Activated T-cell treated with anti-CD3 and anti-CD28 coated beads, Interleukin-2, amount 50 U/mL, for 48 hours (primary cell): ENCODE measurements at places on chromosomes 16 and 17.

GRCh38 chr17:4998732-4999429, 1.1 kb downstream of the KIF1C start:
- DNase-seq: no peak

GRCh38 chr17:78337244-78338109, 22.4 kb downstream of the SOCS3 start:
- no peak for DNase-seq

DNA sequence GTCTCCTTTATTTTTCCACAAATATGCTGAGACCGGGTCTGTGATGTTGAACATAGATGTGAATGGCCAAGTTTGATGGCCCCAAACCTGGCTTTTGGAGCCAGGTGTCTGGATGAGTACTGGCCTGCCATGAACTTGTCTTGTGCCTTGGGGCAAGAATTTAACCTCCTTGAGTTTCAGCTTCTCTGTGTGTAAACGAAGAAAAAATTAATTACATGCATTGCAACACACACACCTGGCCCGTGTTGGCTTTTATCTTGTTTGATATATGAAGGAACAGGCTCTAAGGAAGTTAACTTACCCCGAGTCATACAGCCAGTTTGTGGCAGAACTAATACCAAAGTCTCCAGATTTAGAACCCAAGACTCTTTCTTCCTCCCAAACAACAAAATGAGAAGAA, 13.1 kb downstream of the FBXO39 start:
- no peak for DNase-seq

DNA sequence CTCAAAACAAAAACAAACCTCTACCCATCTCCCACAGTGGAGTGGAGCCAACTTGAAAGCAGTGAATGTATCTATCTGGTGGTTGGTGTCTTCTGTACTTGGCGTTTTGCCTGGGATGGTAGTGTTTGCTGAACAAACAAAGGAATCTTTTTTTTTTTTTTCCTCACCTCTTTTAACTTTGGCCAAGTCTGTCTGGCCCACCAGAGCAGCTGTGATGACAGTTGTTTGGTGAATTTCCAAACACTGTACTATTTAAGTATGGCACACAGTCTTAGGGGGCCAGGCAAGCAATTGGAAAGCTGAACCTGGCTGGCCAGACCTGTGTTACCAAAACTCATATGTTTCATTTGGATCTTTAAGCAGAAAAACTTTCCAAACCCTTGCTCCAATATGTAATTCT, 101.8 kb upstream of the CDH13 start:
- no peak for DNase-seq

- DNase-seq: no peak
Observed at GRCh38 chr16:50083996-50084395, 18.2 kb downstream of the HEATR3 start.

DNA sequence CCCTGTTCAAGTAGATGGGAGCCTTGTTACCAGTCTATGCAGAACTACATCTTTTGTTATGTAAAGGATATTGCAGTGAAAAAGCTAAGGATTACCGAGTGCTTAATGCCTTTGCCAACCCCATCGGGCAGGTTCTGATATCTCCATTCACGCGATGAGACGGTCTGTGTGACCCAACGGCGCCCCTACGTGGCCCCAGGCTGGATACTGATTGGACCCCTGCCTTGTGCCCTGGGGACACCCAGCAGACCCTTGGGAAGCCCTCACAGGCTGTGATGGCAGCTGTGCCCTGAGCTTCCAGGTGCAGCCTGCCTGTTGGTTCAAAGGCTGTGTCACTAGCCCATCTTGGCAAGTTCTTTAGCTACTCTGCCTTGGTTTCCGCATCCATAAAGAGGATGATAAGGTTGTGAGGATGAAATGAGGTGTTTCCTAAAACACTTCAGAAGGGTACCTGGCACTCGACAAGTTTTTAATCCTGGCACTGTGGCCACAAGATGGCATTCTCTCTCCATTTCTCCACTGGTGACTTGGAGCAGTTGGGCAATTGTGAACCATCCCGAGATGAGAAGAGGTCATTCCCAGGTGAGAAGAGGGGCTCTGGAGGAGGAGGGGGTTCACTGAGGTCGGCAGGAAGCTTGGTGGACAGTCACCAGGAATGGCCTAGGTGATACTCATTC, 33.6 kb downstream of the HAPSTR1 start:
- no peak for DNase-seq

DNA sequence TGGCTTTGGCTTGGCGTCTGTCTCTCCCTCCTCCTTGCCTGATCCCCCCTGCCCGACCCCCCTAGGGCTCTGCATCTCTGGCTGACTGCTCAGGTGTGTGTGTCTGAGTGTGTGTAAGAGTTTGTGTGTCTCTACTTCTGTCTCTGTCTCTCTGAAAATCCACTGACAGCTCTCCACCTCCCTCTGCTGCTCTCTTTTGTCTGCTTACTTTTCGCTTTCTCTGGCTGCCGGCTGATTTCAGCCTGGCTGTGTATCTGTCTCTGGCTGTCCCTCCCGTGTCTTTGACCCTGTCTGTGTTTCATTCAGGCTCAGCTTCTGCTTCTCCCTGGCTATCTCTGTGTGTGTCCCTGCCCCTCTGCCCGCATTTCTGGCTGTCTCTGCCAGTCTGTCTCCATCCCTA, 3.8 kb upstream of the SPEM1 start:
- no peak for DNase-seq

DNA sequence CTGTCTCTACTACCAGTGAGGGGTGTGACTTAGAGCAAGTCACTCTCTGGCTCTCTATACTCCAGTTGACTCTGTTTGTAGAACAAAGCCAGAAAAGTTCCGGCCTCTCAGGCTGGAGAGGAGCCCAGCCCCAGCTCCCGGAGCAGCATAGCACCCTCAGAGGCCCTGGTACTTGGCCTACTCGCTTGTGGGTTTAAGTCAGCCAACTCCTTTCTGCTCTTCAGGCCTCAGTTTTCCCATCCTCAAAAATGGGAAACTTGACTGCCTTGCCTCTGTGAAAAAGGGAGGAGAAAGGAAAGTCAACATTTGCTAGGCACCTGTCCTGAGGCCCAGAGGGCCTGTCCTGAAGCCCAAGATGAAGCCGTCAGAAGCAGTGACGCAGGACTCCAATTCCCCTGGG, 1.1 kb downstream of the CHST6 start:
- no peak for DNase-seq

DNA sequence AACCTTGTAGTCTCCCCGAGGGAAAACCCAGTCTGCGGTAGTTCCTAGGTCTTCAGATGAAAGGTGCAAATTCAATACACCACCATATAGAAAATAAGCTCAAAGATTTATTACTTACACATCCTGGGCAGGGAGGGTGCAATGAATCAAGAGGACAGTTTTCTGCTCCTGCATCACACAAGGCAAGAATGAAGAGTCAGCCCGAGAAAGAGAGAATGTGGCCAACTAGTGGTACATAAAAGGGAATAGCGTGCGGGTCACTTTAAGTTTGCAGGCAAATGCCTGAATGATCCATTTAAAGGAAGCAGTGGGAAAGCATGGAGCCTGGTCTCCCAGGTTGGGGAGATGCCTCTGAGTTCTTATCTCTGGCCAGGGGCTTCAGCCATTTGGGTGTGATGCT, 403.4 kb downstream of the GRIN2A start:
- no peak for DNase-seq

GRCh38 chr17:29358416-29358815, 31.7 kb upstream of the TAOK1 start:
- DNase-seq: no peak

DNA sequence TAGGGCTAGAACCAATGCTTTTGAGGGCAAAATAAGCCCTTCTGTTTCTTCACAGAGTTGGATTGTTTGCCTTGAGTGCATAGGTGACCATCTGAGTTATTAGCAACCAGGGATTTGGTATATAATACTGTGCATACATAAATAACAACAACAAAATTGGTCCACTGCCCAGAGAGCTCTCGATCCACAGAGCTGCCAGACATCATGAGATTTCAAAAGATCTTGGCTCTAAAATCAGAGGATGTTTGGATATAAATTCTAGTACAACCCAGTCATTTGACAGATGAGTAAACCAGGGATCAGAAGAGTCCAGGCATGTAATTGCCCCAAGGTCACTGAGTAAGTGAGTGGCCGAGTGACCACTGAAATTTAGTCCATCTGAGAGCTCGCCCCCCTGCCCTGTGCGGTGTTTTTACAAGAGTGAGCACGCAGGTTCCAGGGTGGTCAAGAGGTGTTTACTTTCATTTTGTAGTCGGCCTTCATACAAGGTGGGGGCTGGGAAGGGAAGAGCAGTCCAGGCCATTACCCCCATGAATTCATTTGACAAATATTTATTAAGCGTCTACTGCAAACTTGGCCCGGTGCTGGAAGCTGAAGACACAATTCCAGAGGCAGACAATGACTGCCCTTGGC, 1.8 kb upstream of the MT2A start:
- DNase-seq: no peak

DNA sequence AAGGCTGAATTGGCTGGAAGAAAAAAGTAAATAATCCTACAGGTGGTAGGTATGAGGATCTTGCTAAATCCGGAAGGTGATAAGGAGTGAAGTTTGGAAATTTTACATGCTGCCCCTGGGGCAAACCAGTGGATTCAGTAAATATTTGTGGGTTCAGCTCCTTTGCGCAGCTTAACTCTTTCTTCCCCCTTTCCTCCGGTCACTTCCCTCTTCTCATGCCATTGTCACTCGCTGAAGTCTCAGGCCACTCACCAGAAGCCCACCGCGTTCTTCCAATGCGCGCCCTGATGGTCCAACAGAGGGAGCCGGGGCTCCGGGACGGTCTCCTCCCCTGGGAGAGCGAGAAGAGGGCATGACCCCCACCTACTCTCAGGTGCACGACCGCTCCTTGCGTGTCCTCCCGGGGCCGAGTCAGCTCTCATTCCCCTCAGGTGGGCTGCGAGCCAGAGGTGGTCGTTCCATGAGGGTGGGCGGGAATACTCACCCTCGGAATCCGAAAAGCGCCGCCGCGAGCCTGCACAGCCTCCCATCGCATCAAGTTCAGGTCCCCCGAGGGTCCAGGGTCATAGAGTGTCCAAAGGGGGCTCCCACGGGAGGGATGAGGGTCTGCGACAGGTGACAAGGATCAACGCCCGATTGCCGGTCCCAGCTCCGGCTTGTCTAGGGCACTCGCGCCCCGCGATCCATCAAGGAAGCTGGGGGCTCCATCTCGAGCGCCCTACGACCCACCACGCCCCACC, 474 bp downstream of the CLN3 start:
- DNase-seq: peak; percentile 44

GRCh38 chr17:58344791-58345157, 7.2 kb downstream of the SUPT4H1 start:
- peak; percentile 79 for DNase-seq

DNA sequence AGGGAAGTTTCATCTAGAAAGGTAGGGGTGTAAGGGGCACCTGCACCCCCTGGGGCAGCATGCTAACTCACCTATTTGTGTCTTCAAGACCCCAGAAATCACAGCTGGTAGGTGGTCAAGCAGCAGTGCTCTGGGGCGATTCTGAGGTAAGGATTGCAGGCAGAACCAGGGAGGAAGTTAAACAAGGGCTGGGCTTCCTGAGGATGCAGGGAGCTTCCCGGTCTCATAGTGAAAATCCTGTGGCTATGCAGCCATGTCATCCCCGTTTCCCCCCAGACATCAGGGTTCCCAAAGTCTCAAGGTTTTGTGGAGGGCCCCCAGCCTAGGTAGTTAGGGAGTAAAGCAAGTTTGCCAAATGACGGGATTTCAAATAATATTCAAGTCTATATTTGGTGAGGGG, 78.5 kb downstream of the C16orf78 start:
- no peak for DNase-seq

DNA sequence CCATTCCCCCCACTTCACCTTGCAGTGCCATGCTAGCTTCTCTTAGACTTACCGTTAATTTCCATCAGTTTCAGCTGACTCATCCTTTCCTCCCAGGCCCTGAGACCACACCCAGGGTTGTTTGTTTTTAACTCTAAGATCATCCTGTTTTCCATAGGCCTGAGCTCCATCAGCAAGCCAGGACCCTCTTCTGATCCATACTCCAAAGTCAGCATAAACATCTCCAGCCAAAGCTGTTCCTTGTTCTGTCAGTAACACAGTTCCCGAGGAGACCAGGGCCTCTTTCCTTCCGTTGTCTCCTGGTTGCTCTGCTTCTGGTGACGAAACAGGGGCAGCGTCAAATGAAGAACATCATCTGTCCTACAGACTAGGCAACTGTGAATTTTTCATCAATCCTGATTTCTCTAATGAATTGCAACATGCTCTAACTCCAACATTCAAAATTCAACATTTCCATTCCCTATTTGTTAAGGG, 83.8 kb upstream of the HNF1B start:
- DNase-seq: no peak

DNA sequence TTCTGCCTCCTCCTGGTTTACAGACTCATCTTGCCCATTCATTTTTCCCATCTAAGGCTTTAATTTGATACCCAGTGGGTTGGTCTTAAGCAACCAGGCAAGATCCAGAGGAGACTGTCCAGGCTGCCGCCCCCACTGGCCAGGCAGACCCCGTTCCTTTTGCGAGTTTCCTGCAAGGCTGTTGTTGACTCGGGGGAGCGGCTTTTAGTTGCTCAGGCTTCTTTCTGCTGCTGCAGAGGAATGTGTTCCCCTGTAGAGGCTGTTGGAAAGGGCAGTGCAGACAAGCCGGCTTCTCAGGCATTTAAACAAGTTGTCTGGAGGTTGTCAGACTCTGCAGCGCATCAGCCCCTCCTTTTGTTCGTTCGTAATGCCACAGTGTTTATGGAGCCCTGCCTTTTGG, 231.2 kb downstream of the PRKCA start:
- no peak for DNase-seq

- no peak for DNase-seq
Observed at GRCh38 chr17:66576473-66576872, 258.4 kb upstream of the CACNG5 start.

DNA sequence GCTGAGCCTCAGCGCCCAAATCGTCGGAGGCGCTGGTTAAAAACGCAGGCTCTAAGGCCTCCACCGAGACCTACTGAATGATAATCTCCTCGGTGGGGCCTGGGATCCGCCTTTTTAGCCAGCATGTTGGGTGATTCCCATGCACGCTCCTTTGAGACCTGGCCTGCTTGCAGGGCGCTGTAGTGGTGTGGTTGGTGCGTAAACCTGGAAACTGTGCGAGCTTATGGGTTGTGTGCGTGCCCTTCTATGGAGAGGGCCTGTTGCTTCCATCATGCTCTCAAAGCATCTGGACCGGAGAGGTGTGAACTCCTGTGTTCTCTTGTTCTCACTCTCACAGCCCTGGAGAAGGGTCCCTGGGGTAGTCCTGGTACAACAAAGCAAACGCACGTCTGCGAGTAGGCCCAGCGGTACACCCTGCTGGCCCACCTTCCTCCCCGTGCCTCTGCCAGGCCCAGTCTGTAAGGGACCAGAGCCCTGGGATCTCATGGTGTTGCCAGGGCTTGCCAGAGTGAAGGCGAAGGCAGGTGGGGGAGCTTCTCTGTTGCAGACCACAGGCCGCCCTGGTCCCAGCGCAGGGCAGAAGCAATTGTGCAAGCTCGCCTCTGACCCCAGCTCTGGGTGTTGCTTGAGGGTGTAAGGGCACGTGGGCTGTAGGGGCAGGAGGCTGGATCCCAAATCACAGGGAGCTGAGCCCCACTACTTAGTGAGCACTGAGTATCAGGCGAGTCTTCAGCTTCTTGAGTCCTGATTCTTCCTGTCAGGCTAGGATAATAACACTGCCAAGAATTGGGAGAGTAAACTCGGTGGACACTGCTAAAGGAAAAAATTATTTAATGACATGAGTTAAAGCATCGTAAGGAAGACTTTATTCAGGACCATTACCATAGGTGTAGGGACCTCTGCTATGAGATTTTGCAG, 879 bp upstream of the LRRC75A start:
- DNase-seq: no peak
